ENCODE measurements at places on chromosomes 5 and 9.

- DNase-seq: no peak
Measured at GRCh38 chr9:20754556-20754955, 70.5 kb downstream of the FOCAD start.

DNA sequence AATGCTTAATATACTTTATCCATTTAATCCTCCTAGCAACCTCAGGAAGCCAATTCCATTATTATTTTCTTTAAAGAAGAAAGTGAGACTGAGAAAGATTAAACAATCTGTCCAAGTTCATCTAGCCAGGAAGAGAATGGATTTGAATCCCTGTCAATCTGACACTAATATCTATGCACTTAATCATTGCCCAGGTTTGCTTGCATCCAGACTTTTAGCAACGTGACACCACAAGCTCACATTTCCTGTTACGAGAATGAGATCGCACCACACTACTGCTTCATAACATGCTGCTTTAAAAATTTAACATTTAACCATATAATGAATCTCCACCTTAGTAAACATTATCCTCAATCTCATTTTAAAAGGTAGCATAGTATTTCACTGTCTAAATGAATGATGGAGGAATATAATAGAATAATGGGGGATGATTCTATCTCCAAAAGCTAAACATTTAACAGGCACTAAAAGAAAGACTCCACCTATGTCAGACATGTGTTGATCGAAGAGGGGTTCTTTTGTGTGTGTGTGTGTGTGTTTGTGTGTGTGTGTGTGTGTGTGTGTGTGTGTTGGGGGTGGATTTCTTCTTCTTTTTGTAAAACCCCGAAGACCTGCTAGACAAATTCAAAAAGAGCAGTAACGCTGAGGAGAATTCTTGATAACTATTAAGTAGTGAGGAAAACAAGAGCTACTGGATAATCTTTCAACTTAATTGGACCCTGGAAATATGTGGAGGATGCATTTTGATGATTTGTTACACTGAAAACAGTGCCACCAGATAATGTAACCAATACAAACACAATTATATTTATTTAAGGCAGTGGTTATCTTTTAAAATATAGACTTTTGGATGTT is 138.7 kb upstream of the NR3C1 start:
- DNase-seq: no peak

DNA sequence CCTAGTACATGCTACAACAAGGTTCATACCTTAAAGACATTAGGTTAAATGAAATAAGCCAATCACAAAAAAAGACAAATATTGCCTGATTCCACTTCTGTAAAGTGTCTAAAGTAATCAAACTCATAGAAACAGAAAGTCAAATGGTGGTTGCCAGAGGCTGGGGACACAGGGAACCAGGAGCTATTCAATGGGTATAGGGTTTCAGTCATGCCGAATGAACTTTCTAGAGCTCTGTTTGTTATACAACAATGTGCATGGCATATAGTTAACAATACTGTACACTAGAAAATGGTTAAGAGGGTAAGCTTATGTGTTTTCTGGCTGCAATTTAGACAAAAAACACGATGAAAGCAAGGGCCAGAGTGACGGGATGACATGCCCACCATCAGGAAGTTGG is 70.8 kb upstream of the EGFLAM start:
- no peak for DNase-seq

DNA sequence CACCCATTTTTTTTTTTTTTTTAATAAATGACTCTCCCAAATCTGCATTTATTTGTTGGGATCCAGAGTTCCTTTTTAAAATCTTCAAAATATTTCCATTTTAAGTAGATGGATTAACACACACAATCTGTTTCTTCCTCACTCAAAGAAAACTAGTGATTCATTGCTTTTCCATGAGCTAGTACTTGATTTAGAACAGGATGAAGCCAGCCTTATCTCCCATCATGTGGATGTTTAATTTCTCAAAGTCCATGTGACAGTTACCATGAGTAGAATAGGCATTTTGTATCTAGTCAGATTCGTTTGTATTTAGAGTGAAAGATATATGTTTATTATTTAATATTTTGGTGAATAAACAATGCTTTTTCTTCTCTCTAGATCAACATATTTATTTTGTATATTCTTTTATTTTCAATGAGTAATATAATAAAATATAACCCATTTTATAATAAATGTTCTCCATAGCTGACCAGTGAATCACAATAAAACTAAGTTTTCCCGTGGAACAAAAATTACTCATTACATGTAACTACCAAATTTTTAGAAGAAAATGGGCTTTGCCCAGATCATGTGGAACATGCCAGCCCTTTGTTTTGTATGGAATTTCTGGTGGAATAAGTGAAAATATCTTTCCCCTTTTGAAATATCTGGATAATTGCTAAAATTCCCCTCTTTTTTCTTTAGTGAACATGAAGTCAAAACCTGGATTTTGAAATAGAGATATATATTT is 54.9 kb upstream of the RPS23 start:
- no peak for DNase-seq

DNA sequence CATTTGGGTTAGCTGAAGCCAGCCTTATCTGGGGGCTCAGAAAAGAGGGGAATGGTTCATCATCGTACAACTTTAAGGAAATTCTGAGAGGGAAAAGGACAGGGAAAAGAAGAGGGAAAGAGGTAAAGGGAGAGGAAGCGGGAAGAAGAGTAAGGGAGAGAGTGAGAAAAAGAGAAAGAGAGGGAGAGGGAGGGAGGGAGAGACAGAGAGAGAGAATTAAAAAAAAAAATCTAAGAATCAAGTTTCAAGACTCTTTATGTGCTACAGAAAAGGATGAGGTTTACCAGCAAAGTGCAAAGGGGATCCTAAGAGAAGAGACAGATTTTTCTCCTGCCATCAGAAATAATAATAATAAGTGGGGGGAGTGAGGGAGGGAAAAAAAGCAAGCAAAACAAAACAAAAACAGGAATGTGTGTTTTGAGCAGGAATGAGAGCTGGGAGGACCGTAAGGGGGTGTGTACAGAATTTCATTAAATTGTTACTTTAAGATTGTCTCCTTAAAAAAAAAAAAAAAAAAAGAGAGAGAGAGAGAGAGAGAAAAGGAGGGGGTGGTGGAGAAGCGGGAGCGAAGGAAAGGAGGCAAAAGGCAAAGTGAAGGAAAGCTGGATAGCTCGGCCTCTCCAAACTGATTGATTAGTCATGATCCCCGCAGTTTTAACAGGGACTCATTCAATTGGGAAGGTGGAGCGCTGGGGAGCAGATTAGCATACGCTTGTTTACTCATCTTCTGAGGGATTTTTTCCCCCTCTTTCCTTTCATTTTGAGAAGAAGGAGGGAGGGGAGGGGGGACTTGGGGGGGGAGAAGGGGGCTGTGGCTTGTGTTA is 438 bp upstream of the PAPPA start:
- no peak for DNase-seq

GRCh38 chr5:135669416-135669815 is 90.6 kb upstream of the CXCL14 start:
- no peak for DNase-seq

DNA sequence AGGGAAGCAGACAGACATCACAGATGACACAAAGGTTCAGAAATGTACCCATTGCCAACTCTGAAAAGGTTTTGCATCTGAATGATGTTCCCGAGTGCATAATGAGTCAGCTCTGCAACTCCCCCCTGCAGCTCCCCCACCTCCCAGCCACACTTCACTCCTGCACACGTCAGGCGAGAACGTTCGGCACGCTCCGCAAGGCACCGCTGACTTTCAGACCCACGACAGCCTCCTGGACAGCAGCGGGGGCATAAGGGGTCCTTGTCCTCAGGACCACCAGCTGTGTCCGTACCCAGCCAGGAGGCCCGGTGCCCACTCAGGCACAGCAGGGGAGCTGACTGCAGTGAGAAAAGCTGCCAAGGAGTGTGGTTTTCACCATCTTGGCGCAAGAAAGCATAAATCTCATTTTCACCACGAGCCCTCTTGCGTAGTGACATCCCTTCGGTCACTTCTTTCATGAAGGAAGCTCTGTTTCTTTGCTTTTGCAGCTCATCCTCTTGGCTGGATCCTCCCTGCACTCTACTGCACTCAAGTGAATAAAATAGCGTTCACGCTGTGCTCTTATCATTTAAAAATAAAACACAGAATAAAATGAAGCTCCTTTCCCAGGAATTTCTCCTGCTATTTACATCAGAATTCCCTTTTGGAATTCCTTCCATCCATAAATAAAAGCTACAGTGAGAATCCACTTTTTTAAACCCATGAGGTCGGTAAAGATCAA is 9.9 kb downstream of the GFPT2 start:
- DNase-seq: no peak

DNA sequence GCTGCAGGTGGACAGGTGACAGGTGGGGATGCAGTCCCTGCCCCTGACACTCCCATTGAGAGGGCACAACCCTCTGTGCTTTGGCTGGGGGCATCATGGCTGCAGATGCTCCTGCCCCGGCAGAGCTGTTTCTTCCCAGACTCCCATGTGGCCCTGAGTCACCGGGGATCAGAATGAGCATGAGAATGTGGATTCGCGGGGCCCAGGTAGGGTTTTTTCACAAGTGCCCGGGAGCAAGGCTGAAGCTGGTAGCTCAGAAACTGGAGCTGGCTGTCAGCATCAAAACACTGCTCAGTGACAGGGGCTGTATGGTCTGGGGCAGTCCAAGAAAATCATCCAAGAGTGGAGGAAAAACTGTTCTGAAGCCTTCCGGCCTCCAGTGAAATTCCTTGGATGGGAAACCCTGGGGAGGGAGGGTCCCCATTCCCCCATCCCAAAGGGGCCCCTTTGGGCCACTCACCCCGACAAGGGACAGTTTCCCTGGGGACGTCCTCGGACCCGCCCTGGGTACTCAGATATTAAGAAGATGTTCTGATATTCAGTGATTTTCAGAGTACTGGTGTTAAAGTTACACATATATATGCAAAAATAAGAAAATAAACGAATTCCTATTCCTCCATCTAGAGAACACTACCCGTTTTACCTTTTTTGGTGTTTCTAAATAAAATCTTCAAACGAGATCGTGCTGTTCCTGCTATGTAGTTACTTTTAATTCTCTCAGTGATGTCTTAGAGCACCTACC is 120.1 kb upstream of the LPCAT1 start:
- DNase-seq: no peak

DNA sequence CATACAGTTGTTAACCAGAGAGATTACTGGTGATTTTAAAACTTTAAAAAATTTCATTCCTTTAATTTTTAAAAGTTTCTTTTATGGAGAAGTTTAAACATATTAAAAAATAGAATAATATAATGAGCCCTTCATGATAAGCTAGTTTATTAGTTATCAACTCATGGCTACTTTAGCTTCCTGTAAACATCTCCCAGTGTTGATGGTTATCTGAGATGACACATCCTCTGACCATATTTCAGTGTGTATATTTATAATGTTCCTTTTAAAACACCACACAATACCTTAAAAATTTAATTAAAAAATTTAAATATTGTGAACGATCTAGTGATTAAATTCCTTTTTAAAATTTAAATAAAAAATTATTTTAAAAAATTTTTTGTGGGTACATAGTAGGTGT is 74.1 kb downstream of the IPO11 start:
- DNase-seq: no peak

- no peak for DNase-seq
Measured at GRCh38 chr9:92547356-92547755, 11.6 kb upstream of the ECM2 start.

- DNase-seq: no peak
Measured at GRCh38 chr9:98020476-98021145, 35.9 kb upstream of the NANS start.

DNA sequence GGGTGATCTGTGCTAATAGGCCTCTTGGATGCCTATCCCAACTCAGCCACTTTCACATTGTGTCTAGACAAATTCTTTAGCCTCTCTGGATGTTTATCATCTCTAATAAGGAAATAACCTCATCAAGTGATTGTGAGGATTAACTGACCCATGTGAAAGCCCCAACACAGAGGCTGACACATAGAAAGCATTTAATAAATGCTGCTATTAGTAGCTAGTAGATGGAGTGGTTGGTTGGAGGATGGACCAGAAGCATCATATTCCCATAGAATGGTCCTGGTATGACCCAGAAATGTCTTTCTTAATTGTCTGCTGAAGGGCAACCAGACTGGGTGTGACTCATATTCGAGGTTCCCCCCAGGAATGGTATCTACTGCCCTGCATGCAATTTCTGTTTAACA is 124.4 kb downstream of the PIK3R1 start:
- DNase-seq: no peak

DNA sequence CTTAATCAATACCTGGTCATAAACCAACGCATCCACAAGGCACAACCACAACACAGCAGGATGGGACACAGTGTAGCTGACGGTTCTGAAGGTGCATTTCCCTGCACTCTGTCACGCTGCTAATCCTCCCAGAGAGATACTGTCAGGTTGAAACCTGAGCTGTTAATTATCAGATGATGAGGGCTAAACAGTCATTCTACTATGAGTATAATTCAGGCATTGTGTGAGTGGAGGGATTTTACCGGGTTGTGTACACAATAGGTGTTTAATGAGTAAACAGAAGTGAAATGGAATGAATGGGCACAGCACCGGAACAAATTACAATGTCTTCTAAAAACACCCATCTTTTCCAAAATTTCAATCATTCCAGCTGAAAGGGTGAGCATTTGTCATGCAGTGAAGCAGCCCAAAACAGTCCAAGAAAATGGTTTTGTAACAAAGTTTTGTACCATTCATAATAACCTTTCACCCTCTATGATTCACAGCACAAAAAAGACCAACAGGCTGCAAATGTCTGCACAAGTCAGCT is 71.5 kb downstream of the ABCA1 start:
- DNase-seq: no peak

- no peak for DNase-seq
Measured at GRCh38 chr9:105296877-105297287, 52.4 kb downstream of the SLC44A1 start.

DNA sequence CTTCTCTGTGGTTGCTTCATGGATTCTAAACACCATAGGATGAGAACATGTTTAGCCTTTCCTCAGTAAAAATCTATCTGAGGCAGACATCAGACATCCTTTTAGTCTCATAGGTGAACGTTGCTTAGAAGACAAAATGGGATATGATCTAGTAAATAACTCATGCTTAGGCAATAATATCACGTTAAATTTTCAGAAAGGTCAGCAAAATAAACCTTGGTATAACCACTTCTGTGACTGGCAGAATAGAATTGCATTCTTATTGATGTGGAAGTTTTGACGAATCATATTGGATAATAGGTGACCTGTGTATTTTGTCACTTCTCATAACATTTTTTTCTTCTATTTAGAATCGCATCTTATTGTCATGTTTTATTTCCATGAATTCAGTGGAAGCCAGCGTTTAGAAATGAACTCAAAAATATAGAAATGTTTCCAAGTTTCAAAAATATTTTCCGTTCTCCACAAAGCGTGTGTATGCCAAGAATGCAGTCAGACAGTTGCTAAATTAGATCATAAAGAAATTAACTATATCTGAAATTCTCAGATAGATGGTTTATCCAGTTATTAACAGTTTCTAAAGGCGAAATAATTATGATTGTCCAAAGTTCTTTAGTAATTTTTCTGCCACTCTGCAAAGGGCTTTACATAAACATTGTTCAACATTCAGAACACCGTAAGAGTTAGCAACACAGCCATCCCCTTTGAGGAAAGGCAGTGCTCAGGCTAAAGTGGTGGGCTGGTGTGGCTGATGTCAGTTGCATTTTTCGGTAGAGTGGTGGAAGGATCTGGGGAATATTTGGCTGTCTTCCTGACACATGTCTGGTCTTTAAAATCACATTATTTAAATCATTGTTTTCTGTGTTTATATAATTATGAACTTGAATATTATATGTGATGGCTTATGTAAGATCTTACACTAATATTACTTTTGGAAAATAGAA is 827.2 kb downstream of the MTRR start:
- DNase-seq: no peak
